Activated CD4-positive, alpha-beta T cell treated with anti-CD3 and anti-CD28 coated beads, Interleukin-2, amount 50 U/mL, for 16 hours (primary cell): ENCODE measurements at places on chromosomes 12 and 14.

DNA sequence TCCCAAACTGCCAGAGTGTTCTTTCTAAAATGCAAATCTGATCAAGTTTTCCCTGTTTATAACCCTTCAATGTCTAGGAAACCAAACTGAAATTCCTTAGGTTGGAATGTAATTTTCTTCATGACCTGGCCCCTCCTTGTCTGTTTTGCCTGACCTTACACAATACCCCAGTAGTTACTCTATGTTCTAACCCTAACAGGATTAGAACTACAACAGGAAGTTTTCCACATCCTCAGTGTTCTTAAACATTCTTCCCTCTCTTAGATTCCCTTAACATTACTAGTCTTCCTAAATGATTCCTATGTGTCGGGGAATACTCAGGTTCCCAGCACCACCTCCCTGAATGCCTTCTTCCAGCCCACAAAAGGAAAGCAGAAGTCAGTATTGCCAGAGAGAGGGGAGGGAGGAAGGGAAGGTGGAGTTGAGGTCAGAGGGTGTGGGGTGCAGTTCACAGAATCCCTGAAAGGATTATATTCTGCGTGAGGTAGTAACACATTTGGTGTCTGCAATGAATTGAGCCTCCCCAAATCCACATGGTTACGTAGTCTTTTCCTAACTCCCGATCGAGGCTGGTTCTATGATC is 72.6 kb downstream of the BBS10 start:
- no peak for DNase-seq

- DNase-seq = peak; percentile 12
Measured at GRCh38 chr12:32273712-32274111, 125.6 kb upstream of the FGD4 start.

DNA sequence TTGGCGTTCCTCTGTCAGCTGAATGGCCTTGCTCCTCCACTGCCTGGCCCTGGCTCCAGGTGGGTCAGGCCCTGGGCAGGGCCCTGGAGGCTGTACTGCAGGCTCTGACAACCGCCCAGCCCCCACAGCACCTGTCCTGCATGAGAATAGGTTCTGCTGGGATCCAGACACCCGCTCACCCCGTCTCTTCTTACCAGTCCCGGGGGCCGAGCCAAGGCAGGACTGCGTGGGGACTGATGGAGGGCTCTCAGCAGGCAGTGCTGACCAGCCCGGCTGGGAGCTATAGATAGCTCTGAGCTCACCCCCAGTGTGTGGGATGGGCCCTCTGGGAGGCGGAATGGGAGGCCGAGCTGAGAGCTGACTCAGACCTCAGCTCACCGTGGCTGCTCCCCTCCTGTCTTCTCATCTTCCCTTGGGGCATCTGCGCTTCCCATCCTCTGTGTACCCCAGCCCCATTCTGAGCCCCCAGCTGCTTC is 39.6 kb downstream of the TEAD4 start:
- DNase-seq = no peak

GRCh38 chr12:5864972-5865371 is 80.1 kb downstream of the ANO2 start:
- no peak for DNase-seq

DNA sequence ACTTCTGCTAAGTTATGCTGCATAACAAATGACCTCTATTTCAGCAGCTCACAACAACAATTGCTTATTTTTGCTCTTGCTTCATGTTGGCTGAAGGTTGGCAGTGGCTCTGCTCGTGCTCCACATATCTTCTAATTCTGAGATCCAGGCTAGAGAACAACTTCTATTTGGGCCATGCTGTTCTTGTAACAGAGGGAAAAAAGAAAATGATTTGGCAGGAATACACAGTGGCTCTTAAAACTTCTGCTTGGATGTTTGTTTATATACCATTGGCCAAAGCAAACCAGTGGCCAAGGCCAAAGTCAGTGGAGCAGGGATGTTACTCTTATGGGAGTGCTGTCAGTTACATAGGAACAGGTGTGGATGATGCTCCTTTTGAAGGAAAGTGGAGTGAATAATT is 32.1 kb downstream of the GPHN start:
- no peak for DNase-seq

DNA sequence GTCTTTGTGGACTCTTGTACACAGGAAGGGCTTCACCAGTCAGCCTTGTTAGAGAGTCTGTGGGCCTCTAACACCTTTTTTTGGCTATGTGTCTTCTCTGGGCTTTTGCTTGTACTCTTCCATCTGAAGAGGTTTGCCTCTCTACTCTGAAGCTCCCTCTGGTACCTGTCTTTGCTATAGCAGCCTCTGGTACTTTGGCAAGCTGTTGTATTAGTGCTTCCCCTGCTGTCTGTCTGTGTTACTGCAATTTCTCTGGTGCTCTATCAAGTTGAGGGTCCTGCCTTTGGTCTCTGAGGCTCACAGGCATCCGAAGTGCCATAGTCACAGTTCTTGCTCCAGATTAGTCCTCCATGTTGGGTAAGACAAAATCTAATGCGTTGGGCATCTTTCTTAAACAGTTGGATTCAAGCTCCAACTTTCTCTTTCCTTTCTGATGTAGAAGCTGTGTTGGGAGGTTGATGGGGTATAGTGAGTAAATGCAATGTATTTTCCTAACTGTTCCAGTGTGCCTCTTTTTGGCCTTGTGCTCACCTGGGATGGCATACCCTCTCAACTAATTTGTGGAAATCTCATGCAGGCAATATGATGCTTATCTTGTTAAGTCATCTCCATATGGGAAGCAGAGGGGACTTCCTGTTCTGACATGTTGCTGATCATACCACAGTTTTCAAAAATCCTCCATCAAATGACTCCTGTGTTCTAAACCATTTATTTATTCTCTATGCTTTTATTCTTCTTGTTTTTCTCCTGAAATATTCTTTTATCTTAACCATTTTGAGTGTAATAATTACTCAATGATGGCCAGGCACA is 88.8 kb downstream of the ATF7IP start:
- peak; percentile 54 for DNase-seq

- DNase-seq = no peak
Measured at GRCh38 chr12:130700492-130701401, 15.4 kb downstream of the RIMBP2 start.

GRCh38 chr14:91059576-91060350 is 678 bp downstream of the RPS6KA5 start:
- peak; percentile 43 for DNase-seq

DNA sequence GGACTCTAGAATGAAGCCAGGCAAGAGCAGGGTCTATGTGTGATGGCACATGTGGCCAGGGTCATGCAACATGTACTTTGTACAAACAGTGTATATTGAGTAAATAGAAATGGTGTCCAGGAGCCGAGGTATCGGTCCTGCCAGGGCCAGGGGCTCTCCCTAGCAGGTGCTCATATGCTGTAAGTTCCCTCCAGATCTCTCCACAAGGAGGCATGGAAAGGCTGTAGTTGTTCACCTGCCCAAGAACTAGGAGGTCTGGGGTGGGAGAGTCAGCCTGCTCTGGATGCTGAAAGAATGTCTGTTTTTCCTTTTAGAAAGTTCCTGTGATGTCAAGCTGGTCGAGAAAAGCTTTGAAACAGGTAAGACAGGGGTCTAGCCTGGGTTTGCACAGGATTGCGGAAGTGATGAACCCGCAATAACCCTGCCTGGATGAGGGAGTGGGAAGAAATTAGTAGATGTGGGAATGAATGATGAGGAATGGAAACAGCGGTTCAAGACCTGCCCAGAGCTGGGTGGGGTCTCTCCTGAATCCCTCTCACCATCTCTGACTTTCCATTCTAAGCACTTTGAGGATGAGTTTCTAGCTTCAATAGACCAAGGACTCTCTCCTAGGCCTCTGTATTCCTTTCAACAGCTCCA is 39.6 kb downstream of the DAD1 start:
- peak; percentile 33 for DNase-seq

- no peak for DNase-seq
Measured at GRCh38 chr14:58832095-58832521, 194.3 kb downstream of the DACT1 start.
